ENCODE measurements at places on chromosomes 12 and 14.

GRCh38 chr12:45613296-45613695 is 116.2 kb upstream of the ARID2 start:
- DNase-seq: no peak

DNA sequence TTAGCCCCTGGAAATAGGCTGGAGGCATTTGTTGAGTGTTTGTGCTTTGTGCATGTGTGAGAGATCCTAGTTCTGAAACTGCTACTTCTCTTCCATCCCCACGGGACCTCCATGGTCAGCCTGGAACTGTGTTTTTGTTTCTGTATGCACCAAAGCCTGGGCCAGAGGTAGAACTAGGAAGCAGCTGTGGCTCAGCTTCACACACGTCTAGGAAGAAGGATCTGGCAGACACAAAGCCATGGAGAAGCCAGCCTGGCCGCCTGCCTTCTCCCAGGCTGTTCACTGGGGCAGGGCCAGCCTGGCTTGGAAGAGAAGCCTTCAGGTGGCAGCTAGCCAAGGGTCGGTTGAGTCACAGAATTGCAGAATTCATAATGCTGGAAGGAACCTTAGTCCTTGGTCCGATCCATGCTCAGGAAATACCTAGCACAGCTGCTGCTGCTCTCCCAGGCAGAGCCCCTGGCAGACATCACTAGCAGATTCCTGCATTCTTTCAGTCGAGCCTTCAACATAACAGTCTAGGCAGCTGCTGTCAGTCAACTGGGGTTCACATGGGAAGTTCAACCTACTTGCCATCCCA is 27.0 kb downstream of the RIN3 start:
- no peak for DNase-seq

- DNase-seq: no peak
Measured at GRCh38 chr12:40921563-40922163, 229.4 kb downstream of the CNTN1 start.

DNA sequence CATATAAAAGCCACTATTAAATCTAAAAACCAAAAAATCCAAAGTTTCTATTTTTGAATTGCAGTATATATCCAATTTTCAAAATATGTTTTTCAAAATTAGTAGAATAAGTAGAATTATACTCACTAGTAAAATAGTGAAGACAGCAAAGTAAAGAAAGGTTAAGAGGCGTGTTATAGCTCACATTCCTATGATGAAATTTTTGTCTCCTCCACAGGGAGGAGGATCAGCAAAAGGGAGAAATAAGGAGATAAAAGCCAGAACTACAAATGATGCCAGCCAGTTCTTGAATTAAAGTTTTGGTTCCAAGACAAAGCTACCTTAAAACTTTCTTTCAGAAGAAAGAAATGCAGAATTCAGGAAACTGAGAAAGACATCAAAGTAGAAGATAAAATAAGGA is 50.0 kb downstream of the C2CD5 start:
- DNase-seq: no peak

GRCh38 chr12:113097716-113098440 is 37.7 kb downstream of the RASAL1 start:
- DNase-seq: no peak

DNA sequence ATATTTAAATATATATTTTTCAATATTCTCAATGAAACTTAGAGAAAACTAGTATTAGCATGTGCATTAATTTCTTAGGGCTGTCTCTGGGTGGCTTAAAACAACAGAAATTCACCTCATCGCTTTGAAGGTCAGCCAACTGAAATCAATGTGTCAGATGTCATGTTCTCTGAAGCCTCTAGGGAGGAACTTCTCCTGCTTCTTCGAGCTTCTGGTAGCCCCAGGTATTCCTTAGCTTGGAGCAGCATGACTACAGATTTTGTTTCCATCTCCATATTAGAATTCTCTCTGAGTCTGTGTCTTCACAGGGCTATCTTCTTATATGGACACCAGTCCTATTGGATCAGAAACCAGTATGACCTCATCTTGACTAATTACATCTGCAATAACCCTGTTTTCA is 221.5 kb downstream of the PDZRN4 start:
- DNase-seq: no peak

DNA sequence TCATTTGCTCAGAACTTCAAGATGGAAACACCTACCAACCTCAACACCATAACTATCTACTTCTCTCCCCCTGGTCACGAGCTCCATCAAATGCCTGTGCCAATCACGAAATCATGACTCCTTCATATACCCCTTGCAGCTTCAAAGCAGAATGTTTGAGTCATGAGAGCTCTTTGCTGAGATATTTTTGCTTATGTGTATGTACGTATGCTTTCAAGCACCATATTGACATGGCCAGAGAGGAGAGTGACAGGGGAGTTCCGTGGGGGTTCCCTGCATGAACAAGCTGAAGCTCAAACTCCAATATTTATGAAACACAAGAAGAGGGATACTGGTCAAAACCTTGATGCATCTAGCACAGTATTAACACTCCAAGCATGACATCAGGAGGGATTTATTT is 374.4 kb downstream of the DPF3 start:
- DNase-seq: no peak

GRCh38 chr14:54660604-54661111 is 93.7 kb downstream of the SAMD4A start:
- DNase-seq: no peak

DNA sequence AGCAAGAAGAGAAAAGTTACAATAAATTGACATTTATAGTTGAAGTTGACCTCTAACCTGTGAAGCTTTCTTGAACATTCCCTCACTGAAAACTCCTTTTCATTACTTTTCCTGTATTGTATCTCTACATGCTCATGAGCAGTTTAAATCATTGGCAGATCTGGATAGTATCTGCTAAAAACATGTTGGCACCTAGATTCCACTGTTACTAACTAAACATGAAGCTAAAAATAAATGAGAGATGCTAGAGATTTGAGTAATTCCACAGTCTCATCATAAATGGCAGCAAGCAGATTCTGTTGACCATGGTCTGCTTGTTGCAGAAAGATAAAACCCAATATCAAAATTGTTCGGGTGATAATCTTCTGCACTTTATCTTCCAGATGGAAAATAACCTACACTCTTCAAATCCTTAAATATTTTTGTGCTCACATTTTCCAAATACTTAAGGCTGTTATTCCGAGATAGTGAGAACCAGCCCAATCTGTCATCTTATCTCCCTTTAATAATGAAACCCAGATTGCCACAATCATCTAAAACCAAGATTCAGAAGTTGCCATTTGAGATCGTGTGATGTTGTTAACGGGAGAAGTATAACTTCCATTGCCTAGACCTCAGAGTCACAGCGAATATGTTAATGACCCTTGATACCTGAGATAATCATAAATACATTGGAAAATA is 171.0 kb upstream of the DAAM1 start:
- no peak for DNase-seq

DNA sequence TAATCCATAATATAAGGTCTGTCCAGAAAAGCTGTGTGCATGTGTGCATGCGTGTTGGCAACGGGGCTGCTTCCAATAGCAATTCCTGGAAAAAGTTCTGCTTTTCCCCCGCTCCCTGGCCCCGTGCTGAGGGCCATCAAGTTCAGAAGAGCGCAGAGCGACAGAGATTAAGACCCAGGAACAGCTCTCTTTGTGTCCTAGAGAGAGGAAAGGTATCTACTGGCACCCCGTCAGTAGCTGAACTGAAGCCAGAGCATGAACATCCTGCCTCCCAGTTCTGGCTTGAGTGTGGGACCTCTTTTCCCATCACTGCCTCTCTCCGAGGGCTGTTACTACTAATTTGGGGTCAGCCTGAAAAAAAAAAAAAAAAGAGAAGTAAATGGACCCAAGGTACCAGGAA is 15.5 kb downstream of the HDAC7 start:
- no peak for DNase-seq

DNA sequence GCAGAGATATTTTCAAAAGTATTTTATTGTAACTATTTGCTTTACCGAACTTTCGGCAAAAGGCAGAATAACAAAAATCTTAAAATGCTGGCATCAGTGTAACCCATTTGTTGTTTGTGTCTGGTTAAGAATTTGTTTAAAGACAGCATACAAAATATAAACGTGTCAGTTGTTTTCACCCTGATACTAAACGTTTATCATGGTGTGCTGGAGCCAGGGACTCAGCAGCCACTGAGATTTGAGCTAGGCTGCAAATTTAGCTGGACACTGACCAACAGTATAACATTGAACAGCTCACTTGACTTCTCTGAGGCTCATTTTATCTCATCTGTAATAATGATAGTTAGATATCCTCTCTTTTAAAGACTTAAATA is 183.7 kb downstream of the TMTC3 start:
- no peak for DNase-seq

- no peak for DNase-seq
Measured at GRCh38 chr12:78951803-78952551, 87.4 kb downstream of the SYT1 start.

DNA sequence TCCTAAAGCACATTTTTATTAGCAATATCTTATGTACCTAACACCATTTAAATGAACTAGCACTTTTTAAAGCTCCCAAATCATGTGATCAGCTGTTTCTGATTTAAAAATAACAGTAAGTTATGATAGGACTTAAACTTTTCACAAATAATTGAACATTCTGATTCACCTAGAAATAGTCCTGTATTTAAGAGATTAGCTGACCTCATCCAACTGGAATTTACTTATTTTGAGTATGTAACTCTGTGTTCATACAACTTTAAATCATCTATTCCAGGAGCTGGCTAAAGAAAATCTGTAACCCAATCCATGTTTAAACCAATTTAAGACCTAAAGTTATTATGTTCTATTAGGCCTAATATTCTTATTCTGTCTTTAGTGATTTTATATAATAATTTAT is 184.3 kb downstream of the CCDC91 start:
- DNase-seq: no peak

DNA sequence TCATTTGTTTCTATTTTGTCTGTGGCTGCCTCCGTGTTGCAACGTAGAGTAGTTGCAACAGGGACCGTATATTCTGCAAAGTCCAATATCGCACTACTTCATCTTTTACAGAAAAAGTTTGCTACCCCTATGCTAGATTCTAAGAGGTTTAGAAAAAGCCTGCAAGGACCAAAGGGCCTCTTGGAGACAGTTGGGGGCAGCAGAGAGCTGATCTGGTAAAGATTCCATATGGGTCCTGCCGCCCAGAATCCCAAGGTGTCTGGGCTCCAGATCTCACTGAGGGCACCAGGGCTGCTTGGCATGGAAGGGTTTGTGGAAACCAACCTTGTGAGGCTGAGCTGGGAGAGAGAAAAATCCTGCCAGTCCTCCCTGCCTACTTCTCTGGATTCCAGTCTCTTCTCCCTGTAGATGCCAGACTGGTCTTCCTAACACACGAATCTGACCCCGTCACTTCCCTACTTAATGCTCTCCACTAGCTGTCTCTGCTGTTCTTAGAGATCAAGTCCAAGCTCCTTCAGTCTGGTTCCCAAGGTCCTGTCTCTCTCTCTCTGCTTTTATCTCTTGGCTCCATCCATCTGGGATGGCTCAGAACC is 74.6 kb downstream of the GLRX5 start:
- DNase-seq: no peak

- no peak for DNase-seq
Measured at GRCh38 chr12:18419311-18419710, 158.0 kb downstream of the PIK3C2G start.

DNA sequence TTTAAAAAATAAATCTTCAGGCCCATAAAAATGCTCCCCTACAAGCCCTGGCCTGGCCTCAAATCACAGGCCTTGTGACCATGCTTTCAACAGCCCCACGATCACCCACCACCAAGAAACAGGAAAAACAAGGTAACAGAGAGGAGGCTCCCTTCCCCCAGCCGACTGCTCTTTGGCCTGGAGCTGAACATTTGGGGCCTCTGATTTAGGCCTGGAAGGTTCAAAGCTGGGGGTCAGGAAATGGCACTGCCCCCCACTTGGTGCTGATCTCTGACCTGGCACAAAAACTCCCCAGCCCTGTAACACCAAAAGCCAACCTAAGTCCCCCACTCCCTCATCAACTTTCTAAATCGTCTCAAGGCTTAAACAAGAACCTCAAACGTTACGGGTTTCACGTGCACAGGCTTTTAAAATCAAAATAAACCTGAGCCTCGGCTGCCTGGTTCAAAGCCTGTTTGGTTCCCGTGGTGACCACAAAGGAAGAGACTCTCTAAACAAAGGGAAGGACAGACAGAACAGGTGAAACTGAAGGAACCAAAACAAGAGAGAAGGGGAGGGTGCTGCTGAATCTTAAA is 9.0 kb downstream of the ACTN1 start:
- DNase-seq: no peak

- no peak for DNase-seq
Measured at GRCh38 chr12:38161123-38162000, 155.2 kb upstream of the ALG10B start.

DNA sequence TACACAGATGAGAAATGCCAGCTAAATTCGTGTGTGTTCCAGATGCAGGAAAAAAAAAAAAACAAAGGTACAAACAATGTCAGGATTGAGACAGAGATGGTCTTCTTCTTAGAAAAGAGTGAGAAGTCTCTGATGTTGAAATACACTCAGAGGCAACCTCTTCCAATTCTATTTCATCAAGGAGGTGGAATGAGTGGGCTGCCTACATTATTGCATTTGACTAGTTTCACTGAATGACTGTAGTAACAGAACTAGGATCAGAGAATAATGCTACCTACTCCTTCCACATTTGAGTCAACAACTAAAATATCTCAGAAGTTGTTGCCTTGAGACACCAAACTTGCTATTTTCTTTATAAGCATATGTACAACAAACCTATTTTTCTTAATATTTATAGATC is 1332.2 kb upstream of the FLRT2 start:
- no peak for DNase-seq

- DNase-seq: no peak
Measured at GRCh38 chr14:72892879-72893635, 844 bp downstream of the DPF3 start.

- DNase-seq: no peak
Measured at GRCh38 chr12:30047516-30048254, 263.9 kb upstream of the TMTC1 start.

All from stimulated activated CD8-positive, alpha-beta memory T cell treated with anti-CD3 and anti-CD28 coated beads, Interleukin-15, amount 100 ng/mL, for 24 hours (primary cell).